ENCODE measurements at places on chromosomes 3 and 15.

GRCh38 chr3:57691411-57692132 lies 1.3 kb downstream of the DENND6A start:
- peak; percentile 21 for DNase-seq

GRCh38 chr3:18345015-18345367 lies 80.1 kb downstream of the SATB1 start:
- DNase-seq: no peak

GRCh38 chr3:99710094-99710493 lies 71.7 kb downstream of the COL8A1 start:
- no peak for DNase-seq

DNA sequence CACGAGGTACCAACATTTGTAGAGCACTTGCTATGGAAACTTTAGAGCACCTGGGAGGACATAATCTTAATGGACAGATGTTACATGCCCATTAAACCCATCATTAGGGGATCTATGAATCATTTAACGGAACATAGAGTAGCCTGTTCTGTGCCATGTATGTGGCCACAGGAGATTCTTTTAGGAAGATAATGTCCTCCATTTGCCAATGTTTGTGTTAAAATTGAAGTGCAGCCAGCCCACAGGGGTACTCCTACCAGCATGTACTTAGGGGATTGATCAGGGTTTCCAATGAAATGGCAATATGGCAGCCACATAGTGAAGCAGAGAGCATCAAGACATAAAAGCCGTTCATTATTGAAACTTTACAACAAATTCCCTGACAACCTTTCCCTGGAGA lies 70.7 kb downstream of the TNIK start:
- DNase-seq: no peak

DNA sequence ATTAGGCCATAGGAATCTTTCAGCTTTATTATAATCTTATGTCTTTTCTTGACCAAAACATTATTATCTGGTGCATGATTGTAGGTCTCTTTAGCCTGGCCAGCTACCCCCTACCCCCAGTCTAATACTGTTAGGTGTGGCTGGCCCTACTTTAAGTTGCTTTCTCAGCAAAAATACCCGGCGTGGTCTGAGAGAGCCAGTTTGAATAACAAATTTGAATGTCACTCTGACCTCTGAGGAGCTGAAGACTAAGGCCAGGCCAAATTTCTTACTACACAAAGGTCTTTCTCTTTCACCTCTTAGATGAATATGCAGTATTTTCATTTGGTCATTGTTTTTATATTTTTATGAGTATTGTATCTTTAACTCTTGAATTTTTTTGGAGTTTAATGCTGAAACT lies 188.5 kb upstream of the MLF1 start:
- no peak for DNase-seq

GRCh38 chr15:39539466-39539865 lies 41.4 kb upstream of the THBS1 start:
- DNase-seq: no peak

DNA sequence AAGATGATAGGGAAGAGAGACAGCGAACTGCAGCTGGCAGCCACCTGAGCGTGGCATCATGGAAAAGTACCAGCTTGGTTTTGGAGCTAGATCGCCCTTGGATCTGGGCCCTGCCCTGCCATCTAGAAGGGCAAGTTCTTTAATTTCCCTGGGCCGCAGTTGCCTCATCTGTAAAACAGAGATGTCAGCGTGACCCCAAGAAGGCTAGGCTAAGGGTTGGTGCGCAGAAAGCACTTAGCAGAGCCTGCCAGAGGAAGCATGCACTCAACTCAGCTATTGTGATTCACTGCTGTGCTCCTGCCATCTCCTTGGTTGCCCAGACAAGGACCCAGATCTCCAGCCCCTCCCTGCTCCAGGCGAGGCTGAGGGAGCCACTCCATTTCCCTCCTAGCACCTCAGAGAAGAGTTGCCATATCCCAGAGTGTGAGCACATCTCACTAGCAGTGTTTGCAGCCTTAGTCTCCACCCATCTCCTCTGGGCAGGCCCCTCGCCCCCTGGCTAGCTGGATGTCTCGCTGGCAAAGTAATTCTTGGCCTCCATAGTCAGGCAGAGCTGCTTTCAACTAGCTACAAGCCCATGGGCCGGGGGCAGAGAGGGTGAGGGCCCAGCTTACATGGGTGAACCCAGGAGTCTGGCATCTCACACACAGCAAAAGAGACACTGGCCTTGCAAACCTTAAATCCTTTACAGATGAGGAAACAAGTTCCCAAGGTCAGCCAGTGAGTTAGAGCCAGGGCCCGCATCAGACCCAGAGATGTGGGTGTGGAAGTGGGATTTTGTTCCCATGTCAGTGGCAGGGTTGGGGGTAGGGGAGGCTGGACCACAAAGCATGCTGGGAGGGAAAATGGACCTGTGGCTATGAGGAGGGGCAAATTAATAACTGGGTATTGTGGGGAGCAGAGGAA lies 280.7 kb upstream of the TLE3 start:
- DNase-seq: no peak

DNA sequence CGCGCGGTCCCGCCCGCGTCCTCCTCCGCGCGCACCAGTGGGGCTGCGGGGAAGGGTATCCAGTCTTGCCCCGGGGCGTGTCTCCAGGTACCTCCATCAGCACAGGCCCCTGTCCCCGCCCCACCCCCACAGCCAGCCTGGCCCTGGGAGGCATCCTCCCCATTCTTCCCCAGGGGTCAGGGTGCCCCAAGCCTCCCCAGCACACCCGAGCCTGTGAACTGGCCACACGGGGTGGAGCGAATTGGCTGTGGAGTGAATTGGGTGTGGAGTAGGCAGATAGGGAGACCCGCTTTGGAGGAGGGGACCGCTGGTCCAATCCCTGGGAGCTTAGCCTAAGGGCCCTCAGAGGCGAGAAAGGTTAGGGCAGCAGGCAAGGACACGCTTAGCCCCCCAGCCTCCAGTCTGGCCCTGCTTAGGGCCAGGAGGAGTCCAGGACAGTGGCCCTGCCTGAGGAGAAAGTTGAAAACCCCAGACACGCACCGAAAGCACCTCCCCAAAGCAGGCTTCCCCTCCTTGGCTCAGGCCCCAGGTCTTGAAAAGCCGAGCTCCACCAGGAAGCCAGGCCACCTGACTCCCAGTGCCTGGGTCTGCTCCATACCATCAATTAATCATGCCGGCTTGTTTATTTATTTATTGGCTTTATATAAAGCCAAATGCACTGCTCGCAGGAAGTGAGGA lies 107.7 kb upstream of the SLC6A11 start:
- no peak for DNase-seq

DNA sequence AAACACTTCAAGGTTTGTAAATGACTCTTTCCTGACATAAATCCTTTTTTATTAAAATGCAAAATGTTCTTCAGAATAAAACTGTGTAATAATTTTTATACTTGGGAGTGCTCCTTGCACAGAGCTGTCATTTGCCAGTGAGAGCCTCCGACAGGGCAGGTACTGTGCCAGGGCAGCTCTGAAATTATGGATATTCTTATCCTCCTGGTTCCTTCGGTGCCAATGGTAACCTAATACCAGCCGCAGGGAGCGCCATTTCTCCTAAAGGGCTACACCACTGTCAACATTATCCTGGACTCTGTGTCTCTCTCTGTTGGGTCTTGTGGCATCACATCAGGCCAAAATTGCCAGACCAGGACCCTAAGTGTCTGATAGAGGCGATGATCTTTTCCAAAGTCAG lies 33.0 kb downstream of the CHDH start:
- DNase-seq: no peak

- DNase-seq: no peak
Observed at GRCh38 chr3:112688085-112688769, 47.3 kb upstream of the CCDC80 start.

DNA sequence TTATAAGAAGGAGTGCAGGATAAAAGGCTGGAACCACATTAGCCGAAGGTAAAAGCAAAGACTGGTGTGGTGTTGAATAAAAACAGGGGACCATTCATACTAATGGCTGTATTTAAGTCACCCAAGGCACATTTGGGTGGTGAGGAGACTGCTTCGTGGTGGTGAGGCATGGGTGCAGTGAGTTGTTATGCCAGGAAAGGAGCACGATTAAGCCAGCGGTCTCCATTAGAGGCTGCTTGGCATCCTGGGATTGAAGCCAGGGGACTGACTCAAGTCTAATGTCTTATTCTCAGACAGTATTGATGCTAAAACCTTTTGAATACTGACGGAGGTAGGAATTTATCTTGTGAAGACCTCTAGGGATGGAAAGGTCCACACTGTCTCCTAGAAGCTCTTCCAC lies 21.9 kb downstream of the FEM1B start:
- no peak for DNase-seq

DNA sequence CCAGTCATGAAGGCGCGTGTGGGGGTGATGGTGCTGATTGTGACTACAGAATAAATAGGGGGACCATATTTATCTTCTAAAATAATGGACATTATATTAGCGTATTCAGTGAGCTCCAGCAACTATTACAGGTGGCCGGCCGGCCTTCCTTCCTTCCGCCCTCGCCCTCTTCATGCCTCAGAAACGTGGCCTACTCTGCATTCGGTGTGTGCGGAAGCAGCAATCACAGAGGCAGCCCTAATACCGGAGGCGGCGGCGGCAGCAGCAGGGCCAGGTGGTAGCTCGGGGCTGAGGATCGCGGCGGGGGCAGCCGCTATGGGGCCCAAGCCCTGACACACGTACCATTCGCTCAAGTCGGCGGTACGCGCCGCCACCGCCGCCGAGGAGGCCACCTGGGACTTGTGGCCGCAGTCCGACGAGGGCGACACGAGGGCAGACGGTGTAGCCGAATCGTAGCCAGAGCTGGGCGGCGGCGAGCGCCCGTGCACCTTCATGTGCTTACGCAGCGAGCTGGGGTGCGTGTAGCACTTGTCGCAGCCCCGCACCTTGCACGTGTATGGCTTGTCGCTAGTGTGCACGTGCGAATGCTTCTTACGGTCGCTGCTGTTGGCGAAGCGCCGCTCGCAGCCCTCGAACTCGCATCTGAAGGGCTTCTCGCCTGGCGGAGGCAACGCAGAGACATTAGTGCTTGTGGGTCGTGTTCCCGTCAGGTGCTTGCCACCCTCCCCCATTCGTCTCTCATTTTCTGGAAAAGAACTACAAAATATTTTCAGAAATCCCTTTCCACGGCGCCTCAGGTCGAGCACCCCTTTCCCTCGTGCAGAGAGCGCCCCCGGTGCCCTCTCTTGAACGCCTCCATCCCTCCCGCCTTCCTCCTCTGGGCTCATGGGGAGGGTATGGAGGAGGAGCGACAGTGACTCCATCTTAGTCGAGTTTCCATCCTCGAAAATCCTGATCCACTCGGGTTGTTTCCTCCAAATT lies 15.5 kb downstream of the ZIC4 start:
- no peak for DNase-seq

DNA sequence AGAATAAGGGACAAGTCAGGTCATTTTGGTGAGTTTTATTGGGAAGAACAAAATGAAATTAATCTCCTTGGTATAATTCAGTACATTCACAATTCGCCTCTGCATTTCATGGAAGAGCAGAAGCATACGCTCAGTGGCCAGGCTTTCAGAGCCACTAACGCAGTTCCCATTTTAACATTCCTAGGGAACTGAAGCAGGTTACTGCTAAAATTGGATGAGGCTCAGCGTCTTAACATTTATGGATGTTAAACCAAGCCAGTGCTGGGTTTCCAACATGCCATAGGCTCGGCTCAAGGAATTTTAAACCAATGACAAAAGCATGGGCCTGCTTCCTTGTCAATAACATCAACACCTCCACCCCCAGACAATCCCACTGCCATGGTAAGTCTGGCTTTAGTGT lies 172.7 kb upstream of the PRICKLE2 start:
- DNase-seq: no peak

GRCh38 chr15:33068511-33068990 lies 126.0 kb downstream of the FMN1 start:
- no peak for DNase-seq

GRCh38 chr3:132432639-132433038 lies 15.3 kb downstream of the DNAJC13 start:
- DNase-seq: peak; percentile 70

DNA sequence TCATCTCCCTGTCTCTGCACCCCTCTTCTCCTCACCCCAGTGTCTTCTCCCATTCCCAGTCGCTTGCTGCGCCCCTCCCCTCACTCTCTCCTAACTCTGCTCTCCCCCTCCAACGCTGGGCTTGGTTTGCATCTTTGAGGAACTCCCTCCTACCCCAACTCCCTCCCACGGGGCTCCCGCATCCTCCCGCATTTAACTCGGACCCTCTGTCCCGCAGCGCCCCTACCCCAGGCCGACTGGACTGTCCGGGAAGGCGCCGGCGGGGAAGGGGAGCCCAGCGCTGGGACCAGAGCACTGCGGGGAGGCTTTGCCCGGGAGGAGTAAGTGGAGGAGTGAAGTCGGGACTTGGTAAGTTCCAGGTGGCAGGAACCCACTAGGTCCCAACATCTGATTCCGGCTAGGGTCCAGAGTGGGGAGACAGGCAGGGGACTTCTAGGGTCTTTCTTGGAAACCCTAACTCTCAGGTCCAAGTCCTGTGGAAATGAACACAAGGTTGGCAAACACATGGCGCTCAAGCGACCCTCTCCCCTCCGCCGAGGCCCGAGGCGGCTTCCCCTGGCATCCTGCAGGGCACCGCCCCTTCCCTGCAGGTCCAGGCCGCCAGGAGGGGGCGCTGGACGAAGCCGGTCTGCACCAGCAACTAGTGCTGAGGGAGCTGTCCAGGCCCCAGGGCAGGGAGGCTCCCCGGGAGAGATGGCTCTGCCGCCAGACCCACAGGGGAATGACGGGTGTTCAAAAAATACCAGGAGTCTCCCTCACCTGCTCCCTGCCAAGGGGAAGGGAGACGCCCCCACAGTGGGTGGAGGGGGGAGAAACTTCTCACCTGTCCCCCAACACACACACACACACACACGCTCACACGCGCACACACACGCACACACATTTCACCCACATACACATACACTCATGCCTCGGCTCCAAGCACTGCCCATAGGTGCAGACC lies 53.2 kb downstream of the LHFPL4 start:
- peak; percentile 90 for DNase-seq

- DNase-seq: no peak
Observed at GRCh38 chr3:116300226-116300625, 145.1 kb downstream of the LSAMP start.

DNA sequence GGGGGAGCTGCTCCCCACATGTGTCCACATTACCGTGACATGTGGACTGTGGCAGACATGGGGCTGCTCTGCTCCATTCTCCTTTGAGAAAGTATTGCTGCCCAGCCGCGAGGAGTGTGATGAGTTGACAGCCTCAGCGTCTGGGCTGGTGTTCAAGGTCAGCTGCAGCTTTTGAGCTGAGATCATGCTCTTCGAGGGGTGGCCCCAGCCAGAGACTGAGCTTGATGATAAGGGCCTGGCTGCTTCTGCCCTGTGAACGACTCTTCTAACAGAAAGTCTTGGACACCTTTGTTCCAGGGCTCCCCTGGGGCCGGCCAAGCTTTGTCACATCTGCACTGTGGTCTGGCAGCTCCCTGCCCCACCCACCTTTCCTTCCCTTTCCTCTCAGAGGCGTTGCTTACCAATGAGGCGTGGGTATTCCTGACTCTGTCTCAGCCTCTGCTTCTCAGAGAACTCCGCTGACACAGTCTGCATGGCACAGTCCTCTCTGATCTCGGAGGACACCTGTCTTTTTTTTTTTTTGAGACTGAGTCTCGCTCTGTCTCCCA lies 86.6 kb downstream of the CHRD start:
- no peak for DNase-seq

GRCh38 chr3:168876346-168877035 lies 780.8 kb upstream of the GOLIM4 start:
- no peak for DNase-seq

- DNase-seq: no peak
Observed at GRCh38 chr15:79091204-79091867, 756 bp upstream of the RASGRF1 start.

GRCh38 chr15:95346721-95347475 lies 983.6 kb upstream of the NR2F2 start:
- DNase-seq: no peak

All from hepatic stellate cell (primary cell).